Hippocampal formation (tissue), 2 donors: ENCODE measurements at places on chromosomes 7 and 10.

GRCh38 chr7:123282181-123282580 lies 82.4 kb upstream of the SLC13A1 start:
- DNase-seq: no peak

DNA sequence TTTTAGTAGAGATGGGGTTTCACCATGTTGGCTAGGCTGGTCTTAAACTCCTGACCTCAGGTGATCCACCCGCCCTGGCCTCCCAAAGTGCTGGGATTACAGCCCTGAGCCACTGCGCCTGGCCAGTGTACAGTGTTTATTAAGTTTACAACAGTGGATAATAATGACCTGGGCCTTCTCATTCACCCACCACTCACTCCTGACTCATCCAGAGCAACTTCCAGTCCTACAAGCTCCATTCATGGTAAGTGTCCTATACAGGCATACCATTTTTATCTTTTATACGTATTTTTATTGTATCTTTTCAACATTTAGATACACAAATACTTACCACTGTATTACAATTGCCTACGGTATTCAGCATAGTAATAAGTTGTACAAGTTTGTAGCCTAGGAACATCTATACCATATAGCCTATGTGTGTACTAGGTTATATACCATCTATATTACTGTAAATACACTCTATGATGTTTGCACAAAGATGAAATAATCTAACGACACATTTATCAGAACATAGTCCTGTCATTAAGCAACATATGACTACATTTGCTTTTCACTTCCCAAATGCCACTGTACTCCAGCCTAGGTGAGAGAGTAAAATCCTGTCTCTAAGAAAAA lies 17.1 kb downstream of the HOXA1 start:
- no peak for DNase-seq

- DNase-seq: no peak
Measured at GRCh38 chr7:77995717-77996116, 197.1 kb downstream of the PHTF2 start.

GRCh38 chr10:102738692-102739121 lies 5.0 kb upstream of the WBP1L start:
- no peak for DNase-seq

DNA sequence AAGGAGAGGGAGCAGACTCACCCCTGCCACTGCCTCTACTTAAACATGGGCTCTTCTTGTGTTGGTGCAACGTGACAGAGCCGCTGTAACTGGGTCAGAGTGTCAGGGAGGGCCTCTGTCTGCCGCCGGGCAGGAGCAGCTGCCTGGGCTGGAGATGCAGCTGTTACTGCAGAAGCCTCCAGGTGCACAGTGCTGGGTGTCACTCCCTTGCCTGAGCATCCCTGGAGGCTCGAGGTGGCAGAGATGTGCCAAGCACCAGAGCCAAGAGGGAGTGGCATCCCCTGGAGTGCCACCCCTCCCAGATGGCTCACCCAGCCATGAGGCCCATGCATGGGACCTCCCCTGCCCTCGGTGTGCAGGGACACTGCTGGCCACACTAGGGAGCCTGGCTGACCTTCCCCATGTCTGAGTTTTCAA lies 145.7 kb downstream of the PRPF18 start:
- DNase-seq: no peak

- no peak for DNase-seq
Measured at GRCh38 chr10:62813981-62814380, 2.2 kb downstream of the EGR2 start.

- no peak for DNase-seq
Measured at GRCh38 chr7:30168835-30169573, 34.2 kb downstream of the MTURN start.

DNA sequence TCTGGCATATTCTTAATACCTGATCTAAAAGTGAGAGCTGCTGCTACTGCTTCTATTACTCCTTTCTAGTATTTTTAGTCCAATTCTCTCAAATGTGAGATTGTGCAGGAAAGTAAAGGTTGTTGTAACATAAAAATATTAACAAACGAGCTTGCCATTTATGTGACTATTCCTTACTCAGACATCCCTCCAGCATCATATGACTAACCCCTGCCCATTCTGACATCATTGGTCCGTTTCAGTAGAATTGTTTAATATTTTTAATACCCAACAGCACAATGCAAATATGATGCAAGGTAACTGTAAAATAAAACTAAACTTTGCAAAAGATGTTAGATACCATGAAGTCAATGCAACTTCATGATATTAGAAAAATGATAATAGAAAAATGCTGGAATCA lies 83.6 kb downstream of the CFAP58 start:
- no peak for DNase-seq

DNA sequence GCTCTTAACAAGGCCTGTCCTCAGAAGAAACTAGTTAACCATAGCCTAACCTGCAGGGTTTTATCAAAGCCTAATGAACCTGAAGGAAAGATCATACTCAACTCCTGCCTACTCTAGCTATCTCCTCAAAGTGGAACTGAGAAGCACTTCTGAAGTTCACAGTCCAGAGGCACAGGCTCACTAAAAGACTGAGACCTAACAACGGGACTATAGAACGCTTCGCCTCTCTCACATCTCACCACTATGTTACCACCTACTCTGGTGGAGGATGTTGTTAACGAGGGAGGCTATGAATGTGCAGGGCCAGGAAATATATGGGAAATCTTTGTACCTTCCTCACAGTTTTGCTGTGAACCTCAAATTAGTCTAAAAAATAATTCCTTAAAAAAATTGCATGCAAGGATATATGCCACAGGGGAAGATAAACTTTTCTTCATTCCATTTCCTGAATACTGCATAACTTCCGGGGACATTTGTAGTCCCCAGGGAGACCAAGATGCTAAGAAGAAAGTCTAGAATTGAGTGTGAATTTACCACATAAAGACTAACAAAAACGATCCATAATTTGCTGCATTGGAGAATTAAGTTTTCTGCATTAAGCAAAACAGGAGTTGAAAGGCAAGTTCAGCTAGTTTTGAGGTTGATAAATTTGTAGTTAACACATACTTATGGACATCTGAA lies 21.6 kb downstream of the LIPJ start:
- DNase-seq: no peak

DNA sequence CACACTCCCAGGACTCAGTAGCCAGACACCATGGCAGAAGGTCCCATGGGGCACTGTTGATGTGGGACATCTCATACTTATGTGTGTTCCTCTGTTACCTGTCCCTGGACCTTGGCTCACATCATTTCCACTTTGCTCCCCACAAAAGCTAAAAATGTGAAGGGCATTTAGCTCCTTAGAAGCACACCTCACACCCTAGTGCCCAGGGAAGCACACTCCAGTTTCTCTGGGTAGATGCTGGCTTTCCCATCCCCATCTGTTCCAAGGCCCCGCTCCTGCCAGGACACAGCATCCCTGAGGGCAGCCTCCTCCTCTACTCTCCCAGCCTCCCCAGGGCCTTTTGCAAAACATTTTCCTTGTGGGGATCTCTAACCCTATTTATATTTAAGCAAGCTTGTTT lies 572.4 kb upstream of the MGMT start:
- DNase-seq: no peak

- DNase-seq: no peak
Measured at GRCh38 chr10:5604236-5604925, 62.0 kb downstream of the ASB13 start.

DNA sequence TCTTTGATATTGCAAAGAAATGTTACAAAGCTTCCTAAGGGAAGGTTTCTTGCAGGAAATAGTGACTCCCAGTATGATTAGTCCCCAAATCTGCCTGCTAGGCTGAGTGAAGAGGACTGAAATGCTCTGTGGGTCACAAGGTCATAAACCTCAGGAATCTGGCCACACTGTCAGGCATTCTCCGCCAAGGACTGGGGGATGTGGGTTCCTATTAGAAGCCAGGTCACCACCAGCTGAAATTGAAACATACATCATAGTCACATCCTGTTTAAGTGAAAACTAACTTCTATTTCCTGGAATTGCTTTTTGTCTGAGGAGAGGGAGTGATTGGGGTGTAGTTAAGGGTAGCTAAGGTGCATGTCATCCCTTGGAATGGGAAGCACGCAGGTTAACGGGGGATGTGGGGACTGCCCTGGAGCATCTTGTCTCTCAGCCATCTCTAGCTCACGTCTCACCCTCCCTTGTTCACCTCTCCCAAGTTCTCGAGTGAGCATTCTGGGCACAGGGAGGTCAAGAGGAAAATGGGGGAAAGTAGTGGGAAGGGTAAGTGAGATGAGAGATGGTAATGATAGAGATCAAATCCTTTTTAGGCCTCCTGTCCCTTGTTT lies 12.0 kb upstream of the GSAP start:
- DNase-seq: no peak
